ENCODE measurements at places on chromosomes 7 and 10.

DNA sequence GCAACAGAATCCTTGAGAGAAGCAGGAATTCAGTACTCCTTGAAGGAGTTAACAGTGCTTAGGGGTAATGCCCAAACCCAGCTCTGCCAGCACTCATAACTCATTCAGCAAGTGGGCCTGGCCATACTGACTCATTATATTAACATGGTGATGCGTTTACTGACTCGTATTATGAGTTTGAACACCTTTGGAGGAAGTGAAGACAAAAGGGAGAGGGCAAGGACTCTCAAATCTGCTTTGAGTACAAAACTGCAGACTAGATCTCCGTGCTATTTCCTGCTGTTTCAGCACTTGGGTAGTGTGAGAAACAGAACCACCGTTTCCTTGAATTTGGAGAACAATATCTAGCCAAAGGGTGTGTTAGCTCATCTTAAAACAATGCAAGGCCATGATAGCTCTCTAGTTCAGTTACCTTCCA lies 30.8 kb downstream of the SLC16A9 start:
- peak; percentile 4 for DNase-seq

- no peak for DNase-seq
Measured at GRCh38 chr10:43808136-43808535, 159.5 kb upstream of the ZNF32 start.

GRCh38 chr7:112869111-112869774 lies 79.0 kb upstream of the TMEM168 start:
- DNase-seq: no peak

DNA sequence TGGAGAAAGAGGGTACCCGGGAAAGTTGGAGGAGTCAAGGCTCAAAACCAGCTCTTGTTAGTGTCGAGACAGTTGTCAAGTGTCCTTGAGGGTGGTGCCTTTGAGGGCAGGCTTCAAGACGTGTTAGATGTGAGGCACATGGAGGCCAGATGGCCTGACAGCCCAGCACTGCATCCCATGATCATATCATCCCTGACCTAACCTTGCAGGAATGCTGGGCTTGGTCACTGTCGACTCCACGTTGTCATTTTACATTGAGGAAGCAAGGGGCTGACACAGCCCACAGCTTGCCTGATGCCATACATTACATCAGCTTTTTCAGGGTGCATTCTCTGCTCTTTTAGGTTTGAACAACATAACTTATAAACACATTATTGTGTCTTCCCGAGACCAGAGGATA lies 114.1 kb downstream of the ABCA13 start:
- DNase-seq: no peak

GRCh38 chr7:55641811-55642210 lies 69.5 kb upstream of the VOPP1 start:
- no peak for DNase-seq

GRCh38 chr7:35380739-35381224 lies 126.9 kb upstream of the TBX20 start:
- no peak for DNase-seq

DNA sequence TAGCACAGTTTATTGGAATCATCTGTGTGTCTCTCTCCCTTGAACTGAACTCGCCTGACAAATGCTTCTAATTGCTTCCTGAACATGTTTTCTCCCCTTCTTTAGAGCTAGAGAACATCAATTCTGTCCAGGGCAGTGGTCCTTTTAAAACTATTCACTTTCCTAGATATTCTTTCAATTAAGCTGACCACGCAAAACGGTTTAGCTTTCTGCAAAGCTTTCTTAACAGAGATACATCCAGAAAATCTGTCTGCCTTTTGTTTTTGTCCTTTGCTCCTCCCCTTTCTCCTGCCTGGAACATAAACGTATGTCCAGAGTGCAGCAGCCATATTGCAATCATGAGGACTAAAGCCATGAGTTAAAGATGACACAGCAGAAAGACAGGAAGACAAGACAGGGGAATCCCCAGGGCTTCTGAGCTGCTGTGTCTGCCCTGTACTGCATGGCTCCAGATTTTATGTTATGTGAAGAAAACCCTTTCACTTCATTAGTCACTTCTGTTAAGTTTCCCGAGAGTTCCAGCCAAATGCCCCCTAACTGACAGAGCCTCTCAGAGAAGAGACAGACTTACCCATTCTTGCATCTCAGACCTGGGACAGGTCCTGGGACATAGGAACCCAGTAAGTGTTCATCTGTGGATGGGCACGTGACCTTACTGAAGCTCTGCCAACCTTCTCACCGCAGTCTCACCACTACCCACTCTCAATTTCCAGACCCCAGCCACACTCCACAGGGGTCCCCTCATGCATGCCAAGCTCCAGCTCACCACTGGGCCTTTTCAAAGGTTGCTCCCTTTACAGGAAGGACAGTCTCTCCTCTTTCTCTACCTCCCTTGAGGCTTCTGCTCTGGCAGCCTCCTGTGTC lies 35.0 kb upstream of the CPXM2 start:
- DNase-seq: peak; percentile 4

GRCh38 chr10:13573960-13574359 lies 12.8 kb upstream of the PRPF18 start:
- no peak for DNase-seq

DNA sequence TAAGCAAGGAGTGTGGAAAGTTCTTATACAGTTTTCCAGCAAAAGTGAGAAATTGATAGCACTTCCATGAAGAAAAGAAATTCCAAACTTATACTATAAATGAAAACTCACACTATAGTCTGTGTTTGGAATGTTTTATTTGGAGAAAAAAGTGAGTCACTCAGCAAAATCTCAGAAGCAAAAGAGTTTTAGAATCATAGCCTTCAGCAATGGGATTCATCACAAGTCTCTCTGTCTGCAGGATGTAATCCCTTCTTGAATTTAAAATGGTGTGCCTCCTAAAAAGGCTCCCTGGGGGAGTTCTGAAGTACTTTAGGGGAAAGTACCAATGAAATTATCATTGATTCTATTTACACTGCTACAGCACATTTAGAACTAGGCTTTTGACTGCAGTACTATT lies 756.4 kb downstream of the XPNPEP1 start:
- DNase-seq: no peak

Data from activated naive CD4-positive, alpha-beta T cell treated with anti-CD3 and anti-CD28 coated beads, Interleukin-2, amount 50 U/mL, for 72 hours (primary cell).